Astrocyte of the spinal cord (primary cell): ENCODE measurements at places on chromosomes 7 and 10.

DNA sequence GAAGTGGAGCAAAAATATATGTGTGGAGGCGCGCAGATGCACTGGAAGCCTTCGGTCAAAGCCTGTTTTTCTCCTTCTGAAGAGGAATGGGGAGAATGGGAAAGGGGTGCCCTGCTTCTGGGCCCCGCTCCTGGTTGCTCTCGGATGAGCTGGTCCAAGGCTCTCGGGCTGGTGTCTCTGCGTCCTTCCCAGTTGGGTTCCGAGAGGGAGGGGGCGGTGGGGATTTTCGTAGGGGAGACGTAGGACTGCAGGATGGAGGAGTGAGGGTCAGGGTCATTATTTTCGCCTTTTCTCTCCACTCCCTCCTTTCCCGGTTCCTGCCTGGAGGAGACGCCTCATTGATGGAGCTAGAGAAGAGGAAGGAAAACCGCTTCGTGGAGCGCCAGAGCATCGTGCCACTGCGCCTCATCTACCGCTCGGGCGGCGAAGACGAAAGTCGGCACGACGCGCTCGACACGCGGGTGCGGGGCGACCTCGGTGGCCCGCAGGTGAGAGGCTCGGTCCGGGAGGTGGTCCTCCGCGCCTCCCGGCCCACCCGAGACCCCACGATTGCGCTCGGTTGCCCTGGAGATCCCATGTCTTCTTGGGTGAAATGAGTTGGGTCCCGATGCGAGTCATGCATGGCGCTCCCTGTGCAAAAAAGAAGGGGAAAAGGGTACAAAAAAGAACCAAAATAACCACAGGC, 790 bp downstream of the ADAM22 start:
- DNase-seq: peak; percentile 9

GRCh38 chr7:152571068-152571467, 104.9 kb downstream of the XRCC2 start:
- DNase-seq: no peak

DNA sequence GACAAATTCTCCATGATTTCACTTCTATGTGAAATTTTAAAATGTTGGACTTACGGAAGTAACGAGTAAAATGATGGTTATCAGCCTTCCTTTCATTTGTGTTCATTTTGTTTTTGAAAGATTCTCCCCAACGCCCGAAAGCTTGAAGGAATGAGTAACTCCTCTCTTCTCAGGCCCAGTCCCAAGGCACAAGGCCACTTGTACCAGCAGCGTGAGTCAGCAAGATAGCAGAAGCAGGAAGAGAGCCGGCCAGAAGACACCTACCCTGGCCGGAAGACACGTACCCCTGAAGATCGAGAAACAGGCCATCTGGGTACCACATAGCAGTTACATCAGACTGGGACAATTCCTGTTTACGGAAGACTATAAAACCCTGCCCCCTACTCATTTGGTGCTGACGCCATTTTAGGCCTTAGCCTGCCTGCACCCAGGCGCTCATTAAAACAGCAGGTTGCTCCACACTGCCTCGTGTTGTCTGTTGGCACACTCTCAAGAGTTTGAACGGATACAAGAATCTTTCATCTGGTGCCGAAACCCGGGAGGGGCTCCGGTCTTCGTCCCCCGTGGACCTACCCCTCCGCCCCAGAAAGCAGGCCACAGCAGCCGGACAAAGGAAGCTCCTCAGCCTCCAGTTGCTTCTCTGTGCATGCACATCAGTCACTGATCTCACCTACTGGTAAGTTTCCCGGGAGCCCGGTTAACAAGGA, 60.4 kb downstream of the LRRC17 start:
- DNase-seq: no peak

GRCh38 chr10:27611744-27612550, 107.8 kb downstream of the RAB18 start:
- no peak for DNase-seq

DNA sequence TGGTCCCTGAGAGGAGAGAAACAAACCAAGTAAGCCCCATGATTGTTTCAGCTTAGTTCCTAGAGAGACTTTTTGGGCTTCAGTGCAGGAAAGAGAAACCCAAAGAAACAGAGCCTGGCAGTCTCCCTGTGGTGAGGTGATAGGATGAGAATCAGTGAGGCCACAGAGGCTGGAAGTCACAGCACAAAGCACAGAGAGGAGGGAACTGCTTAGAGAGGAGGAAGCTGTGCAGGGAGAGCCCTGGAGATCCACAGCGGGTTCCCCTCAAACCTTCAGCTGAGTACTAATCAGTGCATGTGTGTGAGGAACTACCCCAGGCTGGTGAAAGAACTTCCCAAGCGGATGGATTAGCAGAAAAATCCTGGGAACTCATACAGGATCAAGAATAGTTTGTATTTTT, 27.4 kb upstream of the HECW1 start:
- no peak for DNase-seq

DNA sequence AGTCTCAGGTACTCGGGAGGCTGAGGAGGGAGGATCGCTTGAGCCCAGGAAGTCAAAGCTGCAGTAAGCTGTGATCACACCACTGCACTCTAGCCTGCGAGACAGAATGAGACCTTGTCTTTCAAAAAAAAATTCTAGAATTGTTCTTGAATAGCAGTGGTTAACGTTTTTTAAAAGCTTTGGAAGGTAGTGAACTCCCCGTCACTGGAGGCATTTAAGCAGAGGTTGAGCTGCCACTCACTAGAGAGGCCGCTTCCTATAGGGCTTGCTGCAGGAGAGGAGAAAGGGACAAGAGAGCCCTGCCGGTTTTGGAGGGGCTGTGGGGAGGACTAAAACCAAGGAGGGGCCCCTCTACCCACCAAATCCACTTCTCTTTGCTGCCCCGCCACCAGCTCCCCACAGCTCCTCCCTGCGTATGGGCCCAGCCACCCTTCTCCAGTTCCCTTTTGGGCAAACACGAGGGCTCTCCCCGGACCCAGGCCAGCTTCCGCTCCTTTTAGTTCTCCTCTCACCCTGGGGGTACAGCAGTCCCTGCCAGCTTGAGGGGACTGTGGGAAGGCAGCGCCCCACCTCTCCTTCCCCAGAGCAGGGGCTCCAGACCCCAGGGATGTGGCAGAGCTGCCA, 86.9 kb upstream of the GTF2I start:
- DNase-seq: no peak

DNA sequence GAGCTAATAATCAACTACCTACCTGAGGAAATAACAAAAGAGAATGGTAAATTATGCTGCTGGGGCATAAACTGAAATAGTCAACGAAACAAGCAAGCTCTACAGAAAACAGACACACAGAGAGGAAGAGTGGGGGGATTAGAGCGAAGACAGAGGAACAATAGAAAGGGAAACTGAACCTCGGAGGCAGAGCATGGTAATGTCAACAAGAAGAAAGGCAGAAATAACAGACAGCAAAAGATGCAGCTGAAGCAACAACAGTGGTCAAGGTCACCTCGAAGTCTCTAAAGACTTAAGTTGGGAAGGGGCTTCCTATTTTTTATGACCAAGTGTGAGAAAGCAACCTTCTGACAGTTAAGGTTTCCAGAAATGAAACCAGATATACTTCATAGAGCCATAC, 177.0 kb downstream of the ZNF438 start:
- DNase-seq: no peak

GRCh38 chr10:84583501-84583900, 255.1 kb downstream of the CCSER2 start:
- DNase-seq: no peak

DNA sequence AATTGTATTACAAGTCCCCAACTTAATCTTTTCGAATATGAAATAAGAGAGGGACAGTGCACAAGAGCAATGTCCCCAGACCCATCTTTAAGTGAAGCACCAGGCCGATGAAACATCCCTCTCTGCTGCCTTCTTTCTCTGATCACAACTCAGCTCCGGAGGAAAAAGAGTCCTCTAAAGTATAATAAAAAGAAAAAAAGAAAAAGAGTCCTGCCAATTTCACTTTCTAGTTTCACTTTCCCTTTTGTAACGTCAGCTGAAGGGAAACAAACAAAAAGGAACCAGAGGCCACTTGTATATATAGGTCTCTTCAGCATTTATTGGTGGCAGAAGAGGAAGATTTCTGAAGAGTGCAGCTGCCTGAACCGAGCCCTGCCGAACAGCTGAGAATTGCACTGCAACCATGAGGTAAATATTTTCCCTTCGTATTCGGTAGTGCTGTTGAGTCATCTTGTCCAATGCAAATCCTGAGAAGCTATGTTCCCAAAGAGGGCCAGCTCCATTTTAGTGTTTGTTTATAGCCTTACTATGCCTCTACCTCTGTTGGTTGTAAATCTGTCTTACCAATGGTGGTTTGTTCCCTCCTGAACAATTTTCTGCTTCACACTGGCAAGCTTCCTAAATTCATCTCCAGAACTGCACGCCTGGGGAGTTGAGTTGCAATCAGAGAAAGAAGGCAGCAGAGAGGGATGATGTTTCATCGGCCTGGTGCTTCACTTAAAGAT, at the start of gene IFIT2:
TSS of gene IFIT2 (plus strand) at position 326 of the 725 bp plus-strand sequence. CDS start at position 404, 78 bp downstream.
- peak; percentile 85 for DNase-seq

DNA sequence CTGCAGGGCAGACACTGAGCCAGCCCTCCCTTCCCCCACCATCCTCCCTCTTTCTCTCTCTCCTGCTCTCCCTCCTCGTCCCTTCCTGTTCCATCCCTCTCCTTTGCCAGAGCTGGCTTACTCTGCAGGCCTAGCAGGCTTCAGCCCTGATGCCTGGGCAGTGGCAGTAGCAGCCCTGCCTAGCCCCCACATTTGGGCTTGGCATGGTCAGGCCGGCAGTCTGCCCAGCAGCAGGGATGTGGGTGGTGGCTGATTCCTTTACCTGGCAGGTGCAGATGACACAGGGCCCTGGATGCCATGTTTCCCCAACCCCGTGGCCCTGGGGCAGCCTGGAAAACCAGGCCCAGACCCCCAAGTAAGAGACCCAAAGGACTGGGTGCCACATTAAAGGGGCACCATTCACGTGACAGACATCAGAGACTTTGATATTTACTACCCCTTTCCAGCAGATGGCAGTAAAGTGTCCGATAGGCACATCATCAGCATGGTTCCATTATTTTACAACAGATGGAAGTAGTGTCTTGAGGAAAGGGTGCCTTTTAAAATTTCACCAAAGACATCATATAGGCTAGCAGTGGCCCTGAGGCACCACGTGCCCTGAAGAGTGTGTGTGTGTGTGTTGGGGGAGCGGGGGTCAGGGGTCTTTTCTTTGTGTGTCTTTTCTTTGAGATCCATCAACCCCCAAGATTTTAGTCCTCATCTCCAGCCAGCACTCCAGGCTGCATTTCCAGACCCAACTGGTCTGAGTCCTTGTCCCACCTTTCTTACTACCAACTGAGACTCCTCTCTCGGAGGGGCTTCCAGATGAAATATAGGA, 5.9 kb downstream of the KCP start:
- peak; percentile 39 for DNase-seq

- no peak for DNase-seq
Measured at GRCh38 chr7:35415411-35415822, 161.5 kb upstream of the TBX20 start.

DNA sequence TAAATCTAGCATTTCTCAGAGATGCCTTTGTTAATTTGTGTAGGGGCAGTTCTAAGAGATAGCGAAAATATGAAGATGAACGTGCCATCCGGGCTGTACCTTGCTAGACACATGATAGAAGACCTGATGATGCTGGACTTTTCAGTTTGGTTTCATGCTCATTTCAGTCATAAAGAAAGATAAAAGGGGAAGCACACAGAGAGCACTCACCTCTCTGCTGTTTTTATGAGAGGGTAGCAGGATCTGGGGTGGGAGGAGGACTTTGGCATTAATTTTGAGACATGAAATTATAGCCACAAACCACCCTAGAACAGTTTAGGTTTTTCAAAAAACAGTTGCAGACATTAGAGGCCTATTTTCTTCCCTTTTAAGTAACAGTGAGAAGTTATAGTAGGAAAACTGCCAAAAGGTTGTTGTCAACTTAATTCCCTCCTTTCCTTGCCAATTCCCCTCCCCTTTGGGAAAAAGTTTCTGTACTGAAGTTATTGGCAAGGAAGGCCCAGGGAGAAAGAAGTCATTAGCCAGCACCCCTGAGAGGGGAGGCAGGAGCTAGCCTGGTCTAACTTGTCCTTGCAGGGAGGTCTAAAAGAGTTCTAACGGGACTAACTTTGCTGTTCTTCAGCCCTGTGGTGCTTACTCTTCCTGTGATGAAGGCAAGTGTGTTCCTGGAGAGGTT, 2.6 kb downstream of the ST7 start:
- peak; percentile 20 for DNase-seq

DNA sequence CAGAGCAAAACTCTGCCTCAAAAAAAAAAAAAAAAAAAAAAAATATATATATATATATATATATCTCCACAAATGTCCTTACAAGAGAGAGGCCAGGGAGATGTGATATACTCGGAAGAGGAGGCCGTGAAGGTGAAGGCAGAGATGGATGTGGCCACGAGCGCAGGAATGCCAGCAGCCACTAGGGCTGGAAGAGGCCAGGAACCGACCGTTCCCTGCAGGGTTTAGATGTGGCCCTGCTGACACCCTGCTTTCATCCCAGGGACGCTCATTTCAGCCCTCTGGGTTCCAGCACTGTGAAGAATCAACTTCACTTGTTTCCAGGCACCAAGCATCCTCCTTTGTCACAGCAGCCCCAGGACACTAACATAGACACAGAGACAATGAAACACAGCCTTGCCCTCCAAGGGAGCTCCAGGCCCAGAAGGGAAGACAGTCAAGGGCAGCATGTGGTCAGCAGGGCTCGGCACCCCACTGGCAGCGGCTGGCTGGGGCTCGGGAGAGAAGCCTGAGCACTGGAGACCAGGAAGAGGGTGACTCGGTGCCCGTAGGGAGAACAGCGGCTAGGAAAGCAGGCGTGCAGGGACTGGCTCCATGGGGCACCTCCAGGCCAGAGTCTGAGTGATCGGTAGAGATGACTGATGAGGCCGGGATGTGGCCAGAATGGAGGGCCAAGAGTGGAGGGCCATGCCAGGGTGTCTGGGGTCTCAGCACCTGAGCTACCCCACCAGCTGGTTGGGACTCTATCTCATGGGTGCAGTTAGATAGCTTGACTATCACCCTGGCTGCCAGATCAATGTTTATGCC, 7.6 kb downstream of the WDR86 start:
- no peak for DNase-seq

DNA sequence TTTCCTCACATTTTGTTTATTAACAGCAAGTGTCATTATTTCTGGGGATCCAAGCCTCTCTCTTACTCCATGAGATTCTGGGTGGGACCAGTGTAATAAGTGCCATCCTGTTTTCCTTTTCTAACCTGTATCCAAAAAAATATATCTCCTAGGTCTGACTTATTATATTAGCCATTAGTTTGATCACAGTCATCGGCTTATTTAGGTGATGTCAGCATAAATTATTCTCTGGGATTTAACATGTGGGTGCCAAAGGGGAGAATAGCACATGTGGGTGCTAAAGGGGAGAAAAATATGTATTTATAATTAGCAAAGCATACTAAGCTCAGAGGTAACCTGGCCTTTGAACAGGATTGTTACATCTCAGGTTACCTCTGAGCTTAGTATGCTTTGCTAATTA, 293.8 kb upstream of the SEMA3D start:
- DNase-seq: no peak

GRCh38 chr10:122699796-122700455, at the start of gene C10orf120:
Gene C10orf120, minus strand, starts transcription at chr10:122699846. Its CDS starts 56 bp downstream, at chr10:122699790.
- no peak for DNase-seq

DNA sequence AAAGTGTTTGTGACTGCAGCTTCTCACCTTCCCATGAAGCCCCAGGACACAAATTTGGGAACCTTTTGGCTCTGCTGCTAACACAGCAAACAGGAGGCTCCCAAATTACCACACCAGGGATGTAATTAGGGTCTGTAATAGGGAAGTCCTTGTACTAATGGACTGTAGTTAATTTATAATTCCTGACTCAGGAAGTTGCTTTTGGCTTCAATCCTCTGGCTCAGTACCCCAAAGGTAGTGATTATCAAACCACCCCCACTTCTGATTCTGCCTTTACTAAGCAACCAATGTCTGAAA, 3.8 kb upstream of the MALSU1 start:
- DNase-seq: no peak

- DNase-seq: no peak
Measured at GRCh38 chr7:51113560-51113959, 203.0 kb downstream of the COBL start.
